ENCODE measurements at places on chromosomes 1 and 21.

- DNase-seq, result no peak
Measured at GRCh38 chr1:25169168-25169567, 63.1 kb downstream of the SYF2 start.

DNA sequence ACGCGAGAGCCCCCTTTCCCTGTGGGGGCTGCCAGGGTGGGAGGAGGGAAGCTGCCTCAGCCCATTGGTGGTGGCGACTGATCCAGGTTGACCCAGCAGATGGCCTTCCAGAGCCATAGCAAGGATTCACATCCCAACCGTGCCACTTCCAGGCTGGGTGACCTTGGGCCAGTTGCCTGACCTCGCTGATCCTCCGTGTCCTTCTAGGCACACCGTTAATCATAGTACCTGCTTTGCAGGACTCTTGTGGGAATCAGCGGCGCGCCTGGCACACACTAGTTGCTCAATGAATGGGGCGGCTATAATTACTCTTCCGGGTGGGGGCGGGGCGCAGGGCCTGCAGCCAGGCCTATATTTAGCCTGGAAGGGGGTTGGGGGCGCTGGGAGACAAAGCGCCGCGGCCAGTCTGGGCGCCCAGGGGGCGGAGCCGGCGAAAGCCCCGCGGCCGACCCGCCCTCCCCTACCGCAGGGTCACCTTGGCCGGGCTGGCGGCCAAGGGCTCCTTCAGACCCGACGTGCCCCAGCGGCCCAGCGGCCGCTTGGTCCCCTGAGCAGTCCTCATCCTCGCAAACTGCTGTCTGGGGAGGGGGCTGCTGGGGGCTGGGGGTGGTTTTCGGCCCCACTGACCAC is 5.1 kb downstream of the HSPB7 start:
- DNase-seq, result no peak

GRCh38 chr1:195934817-195935553 is 673.3 kb downstream of the KCNT2 start:
- DNase-seq, result no peak

DNA sequence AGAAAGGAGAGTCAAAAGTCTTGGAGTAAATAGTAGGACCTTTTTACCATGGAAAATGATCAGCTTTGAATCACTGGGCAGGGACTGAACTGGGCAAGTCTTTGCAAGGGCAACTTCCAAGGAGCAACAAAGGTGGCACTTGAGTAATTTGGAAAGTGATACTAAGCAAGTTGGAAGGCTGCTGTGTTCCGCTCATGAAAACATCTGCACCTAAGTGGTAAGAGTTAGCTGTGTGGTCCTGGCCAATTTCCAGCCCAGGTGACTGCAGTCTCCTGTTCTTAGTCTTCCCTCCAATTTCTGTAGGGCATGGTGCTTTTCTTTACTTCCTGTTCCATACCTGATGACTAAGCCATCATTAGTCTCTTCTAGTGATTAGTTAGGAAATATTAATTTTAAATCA is 35.5 kb upstream of the PRDM2 start:
- no peak for DNase-seq

- DNase-seq, result no peak
Measured at GRCh38 chr1:224544346-224545110, 71.6 kb upstream of the CNIH3 start.

- DNase-seq, result no peak
Measured at GRCh38 chr1:232962761-232963745, 12.6 kb downstream of the NTPCR start.

DNA sequence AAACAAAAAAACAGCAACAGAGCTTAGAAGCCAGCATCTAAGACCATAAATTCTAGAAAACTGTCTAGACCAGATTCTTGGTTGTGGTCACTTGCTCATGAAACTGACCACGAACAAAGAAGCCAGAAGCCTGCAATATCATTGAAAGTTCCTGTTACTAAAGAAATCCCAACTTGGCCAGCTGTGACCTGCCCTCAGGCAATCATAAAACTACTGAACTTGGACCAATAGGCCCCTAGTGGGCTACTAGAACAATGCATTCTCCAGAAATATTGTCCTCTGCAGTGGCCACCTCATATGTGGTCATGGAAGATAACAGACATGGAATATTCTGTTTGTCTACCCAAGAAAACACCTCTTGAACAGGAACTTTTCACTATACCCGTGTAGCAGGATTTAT is 87.7 kb downstream of the SPATA17 start:
- no peak for DNase-seq

- DNase-seq, result no peak
Measured at GRCh38 chr1:25565626-25566025, 22.2 kb downstream of the LDLRAP1 start.

GRCh38 chr1:54857141-54857540 is 29.9 kb downstream of the DHCR24 start:
- DNase-seq, result no peak

- no peak for DNase-seq
Measured at GRCh38 chr1:98478121-98478520, 183.4 kb upstream of the SNX7 start.
